ENCODE measurements at places on chromosomes 5 and 9.

GRCh38 chr5:57429513-57430120 is 53.0 kb downstream of the ACTBL2 start:
- DNase-seq, result no peak

GRCh38 chr9:123925161-123925560 is 4.8 kb downstream of the DENND1A start:
- DNase-seq, result no peak

GRCh38 chr9:124214596-124215367 is 43.0 kb upstream of the NEK6 start:
- no peak for DNase-seq

GRCh38 chr5:116564312-116564711 is 10.3 kb downstream of the SEMA6A start:
- DNase-seq, result no peak

- DNase-seq, result no peak
These were observed 244.3 kb downstream of the PDE4D start for GRCh38 chr5:59648949-59649921.

DNA sequence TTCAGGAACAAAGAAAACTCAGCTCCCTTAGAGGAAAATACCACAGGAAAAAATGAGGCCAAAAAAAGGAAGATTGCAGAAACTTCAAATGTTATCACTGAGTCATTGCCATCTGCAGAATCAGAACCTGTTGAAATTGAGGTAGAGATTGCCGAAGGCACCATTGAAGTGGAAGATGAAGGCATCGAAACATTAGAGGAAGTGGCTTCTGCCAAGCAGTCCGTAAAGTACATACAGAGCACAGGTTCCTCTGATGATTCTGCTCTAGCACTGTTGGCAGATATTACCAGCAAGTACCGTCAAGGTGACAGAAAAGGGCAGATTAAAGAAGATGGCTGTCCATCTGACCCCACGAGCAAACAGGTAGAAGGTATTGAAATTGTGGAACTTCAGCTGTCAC is 30.8 kb upstream of the NIM1K start:
- DNase-seq, result no peak

- DNase-seq, result no peak
These were observed 148.2 kb downstream of the GIN1 start for GRCh38 chr5:102971676-102972293.

- no peak for DNase-seq
These were observed 15.0 kb downstream of the ORM2 start for GRCh38 chr9:114344692-114345091.

DNA sequence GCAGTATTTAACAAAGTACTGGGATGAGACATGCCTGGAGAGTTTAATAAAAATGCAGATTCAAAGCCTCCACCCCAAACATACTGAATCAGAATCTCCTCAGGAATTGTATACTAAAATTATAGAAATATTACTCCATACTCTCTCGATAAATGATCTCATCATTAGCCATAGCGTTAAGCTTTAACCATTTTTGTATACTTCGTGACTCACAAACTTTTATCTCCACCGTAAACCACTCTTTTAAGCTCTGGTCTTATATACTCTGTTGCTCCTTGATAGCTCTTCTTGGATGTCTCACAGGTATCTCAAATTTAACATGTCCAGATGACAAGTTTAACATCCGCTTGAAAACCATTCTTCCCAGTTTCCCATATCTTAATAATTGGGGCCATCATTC is 327.8 kb downstream of the ADGRV1 start:
- DNase-seq, result no peak

- DNase-seq, result no peak
These were observed 2.4 kb upstream of the ZBTB43 start for GRCh38 chr9:126802318-126803059.

DNA sequence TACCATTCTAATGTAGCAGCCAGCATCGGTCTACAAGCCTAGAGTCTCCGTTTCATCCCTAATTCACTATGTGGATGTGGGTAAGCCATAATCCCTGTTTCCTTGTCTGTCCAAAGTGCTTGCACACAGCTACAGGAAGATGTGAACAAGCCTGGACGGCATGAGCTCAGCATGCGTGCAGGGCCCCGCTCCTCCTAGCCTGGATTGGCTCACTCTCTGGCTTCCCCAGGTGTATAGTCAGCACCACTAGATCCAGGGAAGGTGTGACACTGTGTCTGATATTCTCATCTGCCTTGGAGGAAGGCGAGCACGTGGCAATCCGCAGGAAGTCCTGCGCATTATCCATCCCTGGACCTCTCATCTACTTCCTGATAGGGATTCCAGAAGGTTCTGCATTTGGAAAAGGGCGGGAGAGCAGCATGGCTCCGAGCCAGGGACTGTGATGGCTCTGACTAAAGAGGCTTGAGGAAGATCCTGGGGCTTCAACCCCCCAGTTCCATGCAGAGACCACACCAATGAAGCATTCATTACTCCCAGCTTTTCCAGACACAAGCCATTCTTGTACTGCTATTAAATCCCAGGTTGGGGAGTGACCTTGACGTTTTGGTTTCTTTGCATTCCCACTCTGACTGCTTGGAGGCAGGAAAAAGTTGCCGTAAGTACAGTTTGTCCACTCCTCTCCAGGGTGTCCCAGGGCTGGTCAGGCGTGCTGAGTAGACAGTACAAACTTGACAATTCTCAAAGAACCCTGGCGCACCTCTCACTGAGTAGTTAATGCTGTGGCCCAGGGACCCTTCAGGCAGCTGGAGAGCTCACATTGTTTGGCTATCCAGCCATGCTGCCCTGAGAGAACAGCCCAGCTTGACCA is 65.6 kb downstream of the PSD2 start:
- DNase-seq, result no peak

DNA sequence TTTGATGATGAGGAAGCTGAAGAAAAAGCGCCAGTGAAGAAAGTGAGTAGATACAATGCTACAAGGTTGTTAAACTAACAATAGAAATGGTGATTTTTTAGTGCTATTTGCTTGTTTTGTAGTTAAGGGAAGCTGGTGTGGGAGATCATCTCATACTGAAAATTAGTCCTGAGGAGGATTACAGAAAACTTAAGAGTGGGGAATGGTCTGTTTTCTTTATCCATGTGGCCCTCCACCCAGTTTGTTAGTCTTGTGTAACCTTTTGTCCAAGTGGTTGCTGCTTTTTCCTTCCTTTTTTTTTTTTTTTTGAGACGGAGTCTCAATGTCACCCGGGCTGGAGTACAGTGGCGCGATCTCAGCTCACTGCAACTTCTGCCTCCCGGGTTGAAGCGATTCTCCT is 12.5 kb downstream of the NPM1 start:
- no peak for DNase-seq

- DNase-seq, result no peak
These were observed 75.3 kb upstream of the BARHL1 start for GRCh38 chr9:132506977-132507669.

DNA sequence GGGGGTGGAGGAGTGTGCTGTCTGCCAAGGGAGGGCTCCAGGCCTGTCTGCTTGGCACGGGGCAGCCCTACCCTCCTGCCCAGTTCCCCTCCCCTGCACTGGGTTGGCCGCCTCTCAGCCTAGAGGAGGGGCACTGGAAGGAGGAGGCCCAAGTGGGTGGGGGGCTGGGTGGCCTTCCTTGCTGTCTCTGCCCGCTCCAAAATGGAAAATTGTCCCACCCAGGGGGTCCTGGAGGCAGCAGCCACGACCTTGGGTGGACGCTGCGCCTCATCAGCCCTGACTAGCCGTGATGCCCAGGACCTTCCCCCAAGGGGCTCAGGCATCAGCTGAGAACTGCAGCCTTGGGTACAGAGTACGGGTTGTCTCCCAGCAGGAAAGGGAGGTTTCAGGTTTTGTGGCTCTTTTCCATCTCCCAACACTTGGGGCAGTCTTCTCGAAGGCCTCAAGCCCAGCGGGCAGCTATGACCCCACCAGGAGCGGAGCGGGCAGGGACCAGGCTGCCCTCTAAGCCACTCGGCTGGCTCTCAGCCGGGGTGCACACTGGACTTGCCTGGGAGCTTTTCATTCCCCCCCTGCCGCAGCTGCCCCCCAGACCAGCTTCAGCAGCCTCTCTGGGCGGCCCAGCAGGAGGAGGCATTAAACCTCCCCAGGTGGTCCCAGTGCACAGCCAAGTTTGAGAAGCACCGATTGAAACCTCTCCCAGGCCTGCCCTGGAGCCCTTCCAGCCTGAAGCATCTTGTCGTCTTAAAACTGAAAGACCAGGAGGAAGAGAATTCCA is 20.6 kb downstream of the NTNG2 start:
- DNase-seq, result no peak

GRCh38 chr5:64790210-64790609 is 21.5 kb downstream of the CWC27 start:
- DNase-seq, result no peak

- DNase-seq, result no peak
These were observed 23.9 kb upstream of the TMC1 start for GRCh38 chr9:72497447-72498046.

DNA sequence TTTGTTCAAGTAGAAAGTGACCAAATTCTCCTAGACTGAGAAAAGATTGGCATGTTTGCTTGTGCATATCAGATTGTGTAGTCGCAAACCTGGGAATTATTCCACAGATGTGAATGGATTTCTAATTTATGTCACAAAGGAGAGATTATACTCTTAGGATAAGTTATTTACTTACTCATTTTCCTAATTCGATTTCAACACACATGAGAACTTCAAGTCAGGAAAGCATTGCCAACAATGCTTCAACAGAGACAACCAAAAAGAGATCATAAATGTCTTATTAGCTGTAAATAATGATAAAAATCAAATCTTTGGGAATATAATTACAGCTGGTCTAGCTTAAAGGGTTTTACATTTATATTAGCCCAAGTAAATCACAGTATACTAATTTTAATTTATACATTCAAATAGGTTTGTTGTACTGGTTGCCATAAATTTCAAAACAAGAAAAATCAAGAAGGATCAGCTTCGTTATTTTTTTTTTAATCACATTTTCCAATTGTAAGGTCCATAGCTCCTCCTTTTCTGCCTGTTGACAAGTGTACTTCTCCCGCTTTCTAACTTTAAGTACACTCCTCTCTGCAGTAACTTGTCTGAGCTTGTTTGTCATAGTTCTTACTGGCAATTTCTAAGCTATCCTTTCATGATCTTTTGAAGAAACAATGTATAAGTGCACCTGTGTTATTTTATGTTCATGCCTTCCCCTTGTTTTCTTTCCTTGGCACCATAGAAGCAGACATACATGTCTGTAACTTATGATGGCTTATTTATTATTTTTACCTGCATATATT is 246.6 kb downstream of the DEPDC1B start:
- no peak for DNase-seq

DNA sequence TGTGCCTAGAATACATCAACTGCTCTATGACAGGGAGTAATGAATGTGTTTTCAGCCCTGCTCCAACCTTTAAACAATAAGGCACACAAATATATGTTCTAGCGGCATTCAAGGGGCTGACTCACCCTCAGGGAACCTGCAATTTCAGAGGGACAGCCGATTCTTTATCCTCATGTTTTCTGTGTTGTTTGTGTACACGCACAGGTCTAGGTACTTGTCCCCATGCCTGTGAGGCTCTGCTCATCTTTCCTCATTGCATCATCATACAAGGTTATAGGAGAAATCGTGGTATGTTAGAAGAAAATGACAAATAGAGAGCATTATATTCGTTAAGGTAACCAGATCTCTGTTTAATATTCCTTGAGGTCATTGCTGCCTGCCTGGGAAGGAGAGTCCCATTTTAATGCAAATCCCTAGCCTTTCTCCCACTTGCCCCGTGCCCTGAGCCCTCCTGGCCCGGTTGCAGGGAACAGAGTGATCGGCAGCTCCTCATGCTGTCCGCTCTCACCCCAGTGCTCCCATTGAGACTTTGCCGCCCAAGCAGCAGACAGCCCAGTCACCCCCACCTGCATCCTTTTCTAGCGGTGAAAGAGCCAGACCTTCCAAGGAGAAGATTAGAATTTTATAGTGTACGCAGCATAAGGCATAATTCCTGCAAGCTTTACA is 14.6 kb downstream of the MAP1B start:
- DNase-seq, result no peak

DNA sequence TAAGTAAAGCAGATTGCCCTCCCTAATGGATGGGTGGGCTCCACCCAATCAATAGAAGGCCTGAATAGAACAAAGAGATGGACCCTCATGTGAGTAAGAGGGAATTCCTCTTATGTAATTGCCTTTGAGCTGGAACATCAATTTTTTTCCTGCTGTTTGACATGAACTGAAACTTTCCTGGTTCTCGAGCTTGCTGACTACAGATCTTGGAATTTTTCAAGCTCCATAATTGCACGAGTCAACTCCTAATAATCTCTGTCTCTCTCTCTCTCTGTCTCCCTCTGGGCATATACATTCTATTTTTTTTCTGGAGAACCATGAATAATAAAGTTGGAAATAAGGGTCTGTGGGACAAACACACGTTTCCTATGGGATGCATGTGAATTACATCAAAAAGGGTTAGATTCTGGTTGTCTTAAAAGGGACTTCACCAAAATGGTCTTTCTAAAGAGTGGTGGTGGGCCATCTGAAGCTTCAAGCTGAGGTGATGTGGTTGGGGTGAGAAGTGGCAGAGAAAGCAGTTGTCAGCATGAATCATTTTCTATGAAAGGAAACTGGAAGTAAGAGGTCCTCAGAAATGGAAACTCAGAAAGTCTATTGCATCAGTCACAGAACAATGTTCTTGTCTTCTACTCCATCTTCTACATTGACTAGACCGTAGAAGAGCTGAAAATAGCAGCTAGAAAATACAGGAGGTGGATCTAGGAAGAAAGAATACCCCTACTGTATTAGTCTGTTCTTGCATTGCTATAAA is 47.0 kb upstream of the HOMER1 start:
- no peak for DNase-seq

GRCh38 chr9:105299190-105299854 is 54.9 kb downstream of the SLC44A1 start:
- no peak for DNase-seq

GRCh38 chr5:96348536-96348935 is 84.5 kb downstream of the PCSK1 start:
- DNase-seq, result no peak

DNA sequence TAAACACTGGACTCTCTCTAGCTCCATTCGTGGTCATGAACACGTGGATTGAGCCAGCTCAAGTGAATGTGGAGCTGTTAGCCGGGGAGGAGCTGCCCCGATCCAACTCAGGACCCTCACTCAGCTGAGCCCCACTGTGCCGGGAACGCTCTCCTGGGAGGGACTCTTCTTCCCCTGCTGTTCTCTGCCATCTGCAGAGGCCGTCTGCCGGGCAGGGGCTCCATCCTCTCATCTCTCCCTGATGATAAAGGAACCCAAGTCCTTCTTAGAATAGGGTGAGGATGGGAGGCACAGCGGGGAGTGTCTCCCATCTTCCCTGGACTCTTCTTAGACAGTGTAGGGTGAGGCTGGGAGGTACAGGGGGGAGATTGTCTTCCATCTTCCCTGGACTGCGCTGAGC is 120.5 kb upstream of the IRX4 start:
- DNase-seq, result no peak

Data from stimulated activated CD4-positive, alpha-beta T cell treated with anti-CD3 and anti-CD28 coated beads, TNF-alpha, amount 100 ng/mL, for 24 hours (primary cell).